ENCODE measurements at places on chromosomes 13 and 19.
A peak's percentile ranks its signal among the peaks of the same experiment; 100 is the strongest.

DNA sequence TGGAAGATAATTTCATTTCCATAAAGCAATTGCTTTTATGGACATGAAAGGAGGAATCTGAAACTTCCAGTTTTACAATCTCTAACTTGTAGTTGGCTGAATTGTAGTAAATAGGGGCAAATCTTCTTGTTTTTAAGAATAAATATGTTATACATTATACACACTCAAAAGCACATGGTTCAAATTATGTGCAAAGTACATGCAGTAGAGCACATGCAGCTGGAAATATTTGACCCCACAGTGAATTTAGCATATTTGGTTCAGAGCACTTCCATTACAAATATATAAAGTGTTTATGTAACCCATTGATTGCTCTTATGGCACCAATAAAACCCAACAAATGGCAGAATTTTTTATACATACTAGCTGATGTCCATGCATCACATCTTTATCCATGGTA, 180.5 kb downstream of the IRS2 start:
- DNase-seq: no peak

GRCh38 chr19:56252699-56253422, 19.7 kb upstream of the EDDM13 start:
- peak; percentile 62 for DNase-seq

DNA sequence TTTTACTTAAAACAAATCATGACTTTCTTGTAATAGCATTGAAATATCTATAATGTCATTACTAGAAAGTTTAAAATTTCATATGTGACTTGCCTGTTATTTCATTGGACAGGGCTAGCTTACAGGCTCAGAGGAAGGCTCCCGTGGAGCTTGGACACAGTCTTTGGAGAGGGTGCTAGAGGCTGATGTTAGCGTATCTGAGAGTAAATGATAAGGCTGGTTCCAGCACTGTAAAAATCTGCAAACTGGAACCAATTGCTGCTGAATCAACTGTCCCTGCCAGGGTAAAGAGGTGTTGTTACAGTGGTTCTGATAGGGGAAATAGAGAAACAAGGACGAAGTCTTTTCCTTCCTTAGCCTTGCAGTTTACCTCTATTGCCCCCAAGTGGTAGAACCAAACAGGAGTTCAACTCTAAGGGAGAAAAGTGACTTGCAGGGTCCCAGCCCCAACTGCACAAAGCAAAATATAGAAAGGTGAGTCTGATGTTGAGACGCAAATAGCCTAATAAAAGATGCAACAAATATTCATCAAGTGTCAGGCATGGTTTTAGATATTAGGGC, 901.7 kb downstream of the DIAPH3 start:
- no peak for DNase-seq

DNA sequence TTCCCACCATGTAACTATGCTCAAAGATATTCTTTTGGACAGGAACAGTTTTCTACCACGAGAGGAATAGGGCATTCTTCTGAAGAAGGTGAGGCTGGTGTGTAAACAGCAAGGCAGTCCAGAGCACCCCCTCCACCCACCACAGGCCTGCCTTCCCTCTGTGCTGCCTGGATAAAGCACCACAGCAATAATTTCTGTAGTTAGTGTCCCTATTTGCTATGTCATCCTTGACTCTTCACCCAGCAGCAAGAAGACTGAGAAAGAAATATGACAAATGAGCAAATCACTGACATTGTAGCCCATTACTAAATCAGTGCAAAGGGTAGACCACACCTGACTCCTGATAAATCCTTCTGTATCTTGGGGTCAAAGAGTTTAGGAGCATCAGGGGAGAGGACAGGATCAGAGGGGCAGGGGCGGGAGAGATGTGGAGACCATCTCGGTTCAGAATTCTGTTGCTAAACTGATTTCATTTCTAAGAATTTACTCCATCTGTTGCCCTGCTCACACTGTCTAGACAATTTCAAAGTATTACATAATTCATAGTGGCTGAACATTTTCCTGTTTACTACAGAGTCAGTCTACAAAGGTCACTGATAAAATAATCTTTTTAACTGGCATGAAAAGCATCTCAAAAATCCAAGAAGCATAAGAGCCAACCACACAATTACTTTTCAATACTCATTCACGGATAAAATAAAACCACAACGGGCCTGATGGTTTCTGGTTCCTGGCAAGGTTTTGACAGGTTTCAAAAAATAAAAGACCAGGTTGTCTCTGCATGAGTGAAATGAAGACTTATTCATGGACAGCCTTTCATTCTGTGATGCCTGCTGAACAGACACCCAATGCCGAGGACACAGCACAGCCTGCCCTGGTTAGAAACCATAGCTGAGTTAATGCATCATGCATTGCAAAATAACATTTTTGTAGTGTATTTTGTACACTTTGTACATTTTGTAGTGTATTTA, 88.4 kb upstream of the IRS2 start:
- no peak for DNase-seq

GRCh38 chr13:68749796-68750195, 1357.8 kb upstream of the ATXN8OS start:
- DNase-seq: no peak

DNA sequence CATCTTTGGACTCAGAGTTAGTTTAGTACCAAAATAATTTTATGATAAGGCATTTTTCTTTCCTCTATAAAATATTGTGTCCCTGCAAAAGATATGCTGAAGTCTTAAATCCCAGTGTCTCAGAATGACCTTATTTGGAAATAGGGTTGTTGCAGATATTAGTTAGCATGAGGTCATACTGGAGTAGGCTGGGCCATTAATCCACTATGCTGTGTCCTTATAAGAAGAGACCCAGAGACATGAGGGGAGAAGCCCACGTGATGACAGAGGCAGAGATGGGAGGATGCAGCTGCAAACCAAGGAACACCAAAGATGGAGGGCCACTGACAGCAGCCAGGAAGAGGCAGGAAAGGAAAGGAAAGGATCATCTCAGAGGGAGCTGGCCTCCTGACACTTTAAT, 6.4 kb downstream of the POGLUT2 start:
- no peak for DNase-seq

Measured in CD4-positive, alpha-beta T cell treated with Interleukin-6 for 4 hours (primary cell).